ENCODE measurements at places on chromosomes 1 and 21.

GRCh38 chr1:155023627-155024026 lies 10.0 kb downstream of the DCST2 start:
- DNase-seq = no peak

DNA sequence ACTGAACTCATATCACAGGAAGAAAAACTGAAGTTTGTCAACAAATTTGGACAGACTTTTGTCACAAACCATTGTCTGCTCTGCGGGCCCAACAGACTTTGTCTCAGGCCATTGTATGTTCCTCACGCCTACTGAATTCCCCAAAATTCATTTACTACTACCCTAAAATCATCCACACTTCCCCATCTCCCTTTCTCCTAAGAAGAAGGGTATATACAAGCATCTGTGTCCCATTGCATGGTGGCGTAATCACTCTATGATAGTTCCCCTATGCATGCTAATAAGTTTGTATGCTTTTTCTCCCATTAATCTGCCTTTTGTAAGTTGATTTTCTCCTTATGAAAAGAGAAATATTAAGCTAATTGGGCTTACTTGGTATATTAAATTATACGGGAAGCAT lies 54.9 kb upstream of the ATF3 start:
- DNase-seq = no peak

- DNase-seq = no peak
Measured at GRCh38 chr1:3307359-3307758, 147.1 kb upstream of the ARHGEF16 start.

DNA sequence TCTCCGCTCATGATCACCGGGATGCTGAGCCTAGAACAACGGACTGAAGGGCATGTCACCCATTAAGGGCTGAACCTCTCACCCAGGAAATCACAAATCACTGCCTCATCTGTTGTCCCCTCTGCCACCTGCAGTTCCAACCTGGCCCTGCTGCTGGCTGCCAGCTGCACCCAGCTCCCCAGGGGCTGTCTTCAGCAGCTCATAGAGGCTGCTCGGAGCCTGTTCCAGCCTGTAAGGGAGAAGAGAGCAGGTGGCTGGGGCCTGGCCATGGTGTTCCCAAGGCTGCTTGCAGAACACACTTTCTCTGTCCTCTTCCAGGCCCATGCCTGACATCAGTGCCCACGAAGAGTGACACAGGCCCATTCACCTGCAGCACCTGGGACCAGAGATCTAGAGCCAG lies 44.5 kb upstream of the DISP3 start:
- no peak for DNase-seq

- DNase-seq = no peak
Measured at GRCh38 chr1:22737374-22738068, 26.9 kb downstream of the EPHB2 start.

DNA sequence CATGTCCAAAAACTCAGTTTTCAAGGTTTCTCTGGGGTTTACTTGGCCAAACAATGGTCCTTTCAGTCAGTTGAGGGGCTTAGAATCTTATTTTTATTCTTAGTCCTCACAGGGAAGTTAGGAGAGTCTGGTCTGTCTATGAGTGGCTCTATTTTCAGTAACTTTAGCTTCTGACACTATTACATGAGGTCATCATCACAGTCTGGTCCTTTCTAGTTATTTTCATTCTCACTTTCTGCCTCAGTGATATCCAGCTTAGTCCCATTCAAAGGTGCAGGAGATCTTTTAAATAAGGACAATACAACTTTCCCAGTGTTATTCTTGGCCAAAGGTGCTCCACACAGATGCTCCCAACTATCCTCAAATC lies 30.0 kb upstream of the FGGY start:
- no peak for DNase-seq

DNA sequence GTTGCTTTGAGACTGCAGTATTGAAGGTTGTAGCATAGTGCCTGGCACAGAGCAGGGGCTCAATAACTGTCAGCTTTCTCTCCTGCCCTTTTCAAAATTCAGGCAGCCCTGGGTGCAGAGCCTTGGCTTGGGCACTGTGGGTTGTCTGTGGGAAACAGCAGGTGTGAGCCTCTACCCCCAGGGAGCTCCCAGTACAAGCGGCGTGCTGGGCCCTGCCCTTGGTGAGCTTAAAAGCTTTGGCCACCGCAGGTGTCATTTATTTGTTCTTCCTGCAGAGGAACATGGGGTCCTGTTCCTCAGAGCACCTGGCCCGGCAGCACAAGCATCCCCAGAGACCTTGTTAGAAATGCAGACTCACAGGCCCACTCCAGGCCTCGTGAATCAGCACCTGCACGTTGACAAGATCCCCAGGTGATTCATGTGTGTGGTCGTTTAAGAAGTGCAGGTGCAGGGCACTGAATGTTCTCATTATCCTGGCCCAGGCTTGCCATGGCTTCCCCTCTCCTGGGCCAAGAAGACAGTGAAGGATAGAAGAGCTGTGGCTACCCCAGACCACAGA lies 29.9 kb upstream of the IGSF21 start:
- no peak for DNase-seq

All from fibroblast of skin of scalp (primary cell).